ENCODE measurements at places on chromosomes 2 and 18. TPM values are rescaled to one million over a fixed set of nuclear protein-coding genes. Genes with fewer than 3 reads are reported as not detected.
A peak's percentile ranks its signal among the peaks of the same experiment; 100 is the strongest.

GRCh38 chr2:12507295-12507694, 209.4 kb upstream of the TRIB2 start:
- peak; percentile 80 for DNase-seq

Gene IGFBP5
- not detected for total RNA-seq

- DNase-seq, result no peak
Measured at GRCh38 chr2:72062336-72062735, 85.3 kb downstream of the CYP26B1 start.

DNA sequence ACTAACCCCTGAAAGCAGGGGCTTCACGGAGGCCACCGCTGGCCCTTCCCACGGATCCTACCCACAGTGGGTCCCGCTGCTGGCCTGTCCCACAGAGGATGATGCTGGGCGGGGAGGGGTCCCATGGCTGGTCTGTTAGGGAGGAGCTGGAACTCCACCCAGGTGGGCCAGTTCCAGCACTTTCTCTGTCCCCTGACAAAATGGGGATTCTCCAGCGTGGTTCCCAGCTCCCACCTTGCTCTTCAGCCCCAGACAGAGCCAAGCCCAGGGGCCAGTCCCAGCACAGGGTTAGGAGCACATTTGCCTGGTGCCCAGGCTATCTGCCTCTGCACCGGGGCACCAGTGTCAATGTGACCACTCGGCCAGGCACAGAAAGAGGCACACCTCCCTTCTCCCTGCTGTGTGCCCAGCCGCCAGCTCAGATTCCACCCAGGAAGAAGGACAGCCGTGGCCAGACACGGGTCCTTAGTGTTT, 50.0 kb downstream of the ANKMY1 start:
- no peak for DNase-seq

- no peak for DNase-seq
Measured at GRCh38 chr2:58512878-58513277, 271.8 kb upstream of the FANCL start.

- no peak for DNase-seq
Measured at GRCh38 chr2:180077295-180077906, 70.3 kb upstream of the CWC22 start.

- no peak for DNase-seq
Measured at GRCh38 chr2:239498981-239499634, 98.3 kb upstream of the HDAC4 start.

Measured in activated naive CD4-positive, alpha-beta T cell treated with anti-CD3 and anti-CD28 coated beads, Interleukin-2, amount 50 U/mL, for 72 hours (primary cell).